ENCODE measurements at places on chromosomes 1 and 21. TPM values are rescaled to one million over a fixed set of nuclear protein-coding genes. Genes with fewer than 3 reads are reported as not detected.

Gene YBEY
- 20.0 TPM for total RNA-seq

Gene ZNF695
- total RNA-seq, result 7.4 TPM

Gene RASAL2
- 21.8 TPM for total RNA-seq

Gene FCN3
- total RNA-seq, result not detected

Gene CD1C
- total RNA-seq, result not detected

Gene LGR6
- 6.9 TPM for total RNA-seq

Gene LCE2A
- not detected for total RNA-seq

Gene TMEM61
- total RNA-seq, result 3.8 TPM

Gene KCNJ9
- total RNA-seq, result not detected

Gene CFAP107
- total RNA-seq, result 2.7 TPM

Gene RHBG
- total RNA-seq, result 0.88 TPM

Gene CNR2
- not detected for total RNA-seq

Gene CFHR3
- total RNA-seq, result 1.5 TPM

Gene PDPN
- total RNA-seq, result 4.8 TPM

Gene TUFT1
- total RNA-seq, result 34.7 TPM

Gene TFF1
- total RNA-seq, result 136 TPM

Gene E2F2
- 9.4 TPM for total RNA-seq

Gene LRRC8B
- total RNA-seq, result 13.1 TPM

Gene ACKR1
- 0.17 TPM for total RNA-seq

Gene DNAJC28
- 3.0 TPM for total RNA-seq

Gene EPHA10
- total RNA-seq, result 0.97 TPM

Gene TMEM53
- 9.1 TPM for total RNA-seq

Gene ZNF683
- not detected for total RNA-seq

Gene LCE6A
- total RNA-seq, result not detected

Gene SNX7
- 15.3 TPM for total RNA-seq

Gene OXCT2
- 0.21 TPM for total RNA-seq

Gene PDE9A
- 15.2 TPM for total RNA-seq

Gene WNT2B
- 2.7 TPM for total RNA-seq

Gene HSF2BP
- total RNA-seq, result 1.3 TPM

Gene ADAMTS4
- total RNA-seq, result 2.5 TPM

Gene AVPR1B
- 0.87 TPM for total RNA-seq

Gene DDAH1
- 28.6 TPM for total RNA-seq

Gene CFHR2
- total RNA-seq, result not detected

Gene FALEC
- 0.80 TPM for total RNA-seq

Gene ADORA1
- 2.7 TPM for total RNA-seq

Gene OLIG1
- 2.0 TPM for total RNA-seq

Gene ADGRB2
- 14.2 TPM for total RNA-seq

Gene SLX9
- 33.3 TPM for total RNA-seq

Gene RGS1
- 1.1 TPM for total RNA-seq

Gene GPR25
- total RNA-seq, result not detected

Gene CELA2B
- not detected for total RNA-seq

Gene C4BPA
- 0.87 TPM for total RNA-seq

Gene RGS8
- total RNA-seq, result 0.33 TPM

Gene CD58
- total RNA-seq, result 10.7 TPM

Gene SPATA1
- 1.8 TPM for total RNA-seq

Gene CFH
- total RNA-seq, result 1.6 TPM

Gene HPCAL4
- total RNA-seq, result 0.53 TPM

Gene FABP3
- total RNA-seq, result 18.8 TPM

Gene SPATA45
- not detected for total RNA-seq

Gene PLD5
- 2.6 TPM for total RNA-seq

Gene REG4
- 5.8 TPM for total RNA-seq

Gene KRTAP22-2
- not detected for total RNA-seq

Measured in type B pancreatic cell (in vitro differentiated cells).